Activated naive CD4-positive, alpha-beta T cell (primary cell): ENCODE measurements at places on chromosomes 7 and 10.

- DNase-seq, result no peak
These were observed 355.7 kb downstream of the DNAJB6 start for GRCh38 chr7:157692460-157693011.

GRCh38 chr7:62361-63116, 129.8 kb upstream of the FAM20C start:
- DNase-seq, result no peak

GRCh38 chr7:38413784-38414183, 140.3 kb upstream of the TARP start:
- DNase-seq, result no peak

GRCh38 chr7:12269100-12269895, 58.2 kb downstream of the TMEM106B start:
- DNase-seq, result no peak

DNA sequence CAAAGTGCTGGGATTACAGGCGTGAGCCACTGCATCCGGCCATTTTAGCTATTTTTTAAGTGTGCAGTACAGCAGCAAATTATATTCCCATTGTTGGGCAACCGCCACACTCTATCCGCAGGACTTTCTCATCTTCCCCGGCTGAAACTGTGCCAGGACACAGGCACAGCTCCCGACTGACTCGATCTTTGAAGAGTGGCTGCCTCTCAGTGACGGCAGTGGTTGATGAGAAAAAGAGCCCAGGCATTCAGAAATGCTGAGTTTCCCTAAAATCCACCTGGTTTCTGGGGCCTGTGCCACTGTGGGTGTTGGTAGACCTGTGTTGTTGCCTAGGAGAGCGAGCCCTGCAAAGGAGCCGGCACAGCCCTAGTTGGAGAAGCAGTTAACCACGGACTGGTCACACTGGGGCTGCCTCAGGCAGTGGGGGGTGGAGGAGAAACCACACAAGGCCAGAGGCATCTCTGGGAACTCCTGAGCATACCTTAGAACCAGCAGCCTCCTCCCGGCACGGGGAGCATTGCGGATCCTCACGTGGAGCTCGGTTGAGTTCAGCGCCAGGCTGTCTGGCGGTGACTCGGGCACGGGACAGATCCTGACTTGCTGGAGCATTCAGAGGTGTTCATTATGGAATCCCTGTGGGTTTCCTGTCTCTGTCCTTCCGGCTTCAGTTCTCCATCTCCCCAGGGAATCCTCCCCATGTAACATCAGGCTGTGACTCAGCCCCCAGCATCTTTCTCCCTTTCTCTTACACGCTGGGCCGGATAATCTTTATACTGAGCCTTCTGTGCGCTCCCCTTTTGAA, 16.2 kb downstream of the PFKFB3 start:
- no peak for DNase-seq

DNA sequence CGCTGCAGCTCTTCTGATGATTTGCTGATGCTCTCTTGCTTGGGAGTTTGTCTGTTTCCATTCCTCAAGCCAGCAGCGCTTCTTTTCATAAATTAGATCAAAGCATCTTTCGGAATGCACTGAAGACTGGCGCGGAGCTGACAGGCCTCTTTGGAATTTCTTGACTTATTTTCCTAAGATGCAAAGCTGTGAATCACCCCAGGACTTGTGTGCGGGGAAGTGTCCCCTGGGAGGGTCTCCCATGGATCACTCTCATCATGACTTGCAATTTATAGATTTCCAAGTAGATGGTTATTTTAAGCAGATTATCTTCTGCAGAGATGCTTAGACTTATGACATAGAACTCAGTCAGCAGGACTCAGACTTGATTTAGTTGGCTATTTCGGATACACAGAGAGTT, 467.2 kb downstream of the TCERG1L start:
- no peak for DNase-seq

DNA sequence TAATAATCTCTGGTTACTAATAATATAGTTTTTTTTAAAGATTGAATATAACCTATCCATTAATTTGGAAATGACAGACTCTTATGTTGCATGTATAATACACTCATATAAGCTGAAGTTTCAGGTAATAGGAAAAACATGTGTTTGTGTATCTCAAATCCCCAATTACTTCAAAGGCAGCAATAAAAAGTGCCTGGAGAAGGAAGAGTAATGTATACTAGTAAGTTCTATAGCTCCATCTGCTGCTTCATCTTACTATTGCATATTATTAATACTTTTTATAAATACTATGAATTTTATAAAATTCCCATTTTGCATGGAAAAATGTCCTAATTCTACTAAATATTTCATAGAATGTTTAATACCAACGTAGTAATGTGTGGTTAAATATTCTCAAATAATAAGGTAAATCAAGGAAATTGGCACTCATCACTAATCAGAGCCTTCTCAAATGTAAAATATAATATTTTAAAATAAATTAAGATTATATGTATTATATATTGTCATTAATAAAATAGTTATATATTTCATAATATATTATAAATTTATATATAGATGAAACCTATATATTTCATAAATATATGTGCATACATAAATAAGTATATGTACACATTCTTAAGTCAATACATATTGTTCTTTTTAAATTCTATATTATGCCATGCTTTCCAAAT, 311.9 kb downstream of the HGF start:
- DNase-seq, result no peak

DNA sequence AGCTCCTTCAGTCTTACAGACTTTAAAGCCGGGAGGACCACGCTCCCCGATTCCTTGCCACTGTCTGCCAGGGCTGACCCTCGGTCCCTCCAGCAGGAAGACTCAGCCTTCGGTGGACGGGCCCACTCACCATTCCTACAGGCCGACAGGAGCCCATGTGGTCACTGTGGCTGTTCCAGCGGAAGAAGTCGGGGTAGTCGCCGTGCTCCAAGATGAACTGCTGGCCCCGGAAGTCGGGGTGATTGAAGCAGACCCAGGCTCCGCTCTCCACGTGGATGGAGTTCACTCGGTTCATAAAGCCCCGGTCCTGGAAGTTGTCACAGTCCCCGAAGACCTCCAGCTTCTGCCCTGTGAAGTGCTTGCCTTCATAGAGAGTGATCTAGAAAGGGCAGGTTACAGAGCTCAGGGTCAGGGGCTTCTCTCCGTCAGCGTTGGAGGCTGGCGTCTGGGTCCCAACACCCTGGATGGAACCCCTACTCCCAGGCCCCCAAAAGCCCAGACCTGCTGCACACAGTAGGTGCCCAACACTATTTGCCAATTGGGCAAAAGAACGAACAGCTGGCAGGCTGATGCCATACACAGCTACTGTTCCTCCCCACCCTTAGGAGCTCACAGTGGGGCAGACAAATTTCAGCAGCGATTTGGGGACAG, 1.9 kb downstream of the CRYGN start:
- no peak for DNase-seq

DNA sequence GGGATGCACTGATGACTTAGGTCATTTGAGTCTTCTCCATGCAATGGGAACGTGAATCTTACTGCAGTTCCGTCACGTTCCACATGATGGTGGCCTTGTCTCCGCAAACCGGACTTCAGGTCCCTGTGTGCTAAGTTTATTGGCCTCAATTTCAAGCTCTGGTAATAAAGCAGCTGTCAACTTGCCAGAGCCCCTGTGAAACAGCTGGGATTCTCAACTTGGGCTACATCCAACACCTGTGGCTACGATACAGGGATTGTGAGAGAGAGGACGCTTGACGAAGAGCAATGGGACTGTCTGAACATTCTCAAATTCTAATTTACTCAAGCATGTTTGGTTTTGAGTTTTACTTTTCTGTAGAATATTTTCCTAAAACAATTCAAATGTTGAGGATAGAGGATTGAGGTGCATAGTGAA, 174.2 kb downstream of the PTN start:
- no peak for DNase-seq

- no peak for DNase-seq
These were observed 57.1 kb upstream of the KCTD7 start for GRCh38 chr7:66571568-66571967.

GRCh38 chr7:159105066-159105780, 39.4 kb downstream of the VIPR2 start:
- no peak for DNase-seq

DNA sequence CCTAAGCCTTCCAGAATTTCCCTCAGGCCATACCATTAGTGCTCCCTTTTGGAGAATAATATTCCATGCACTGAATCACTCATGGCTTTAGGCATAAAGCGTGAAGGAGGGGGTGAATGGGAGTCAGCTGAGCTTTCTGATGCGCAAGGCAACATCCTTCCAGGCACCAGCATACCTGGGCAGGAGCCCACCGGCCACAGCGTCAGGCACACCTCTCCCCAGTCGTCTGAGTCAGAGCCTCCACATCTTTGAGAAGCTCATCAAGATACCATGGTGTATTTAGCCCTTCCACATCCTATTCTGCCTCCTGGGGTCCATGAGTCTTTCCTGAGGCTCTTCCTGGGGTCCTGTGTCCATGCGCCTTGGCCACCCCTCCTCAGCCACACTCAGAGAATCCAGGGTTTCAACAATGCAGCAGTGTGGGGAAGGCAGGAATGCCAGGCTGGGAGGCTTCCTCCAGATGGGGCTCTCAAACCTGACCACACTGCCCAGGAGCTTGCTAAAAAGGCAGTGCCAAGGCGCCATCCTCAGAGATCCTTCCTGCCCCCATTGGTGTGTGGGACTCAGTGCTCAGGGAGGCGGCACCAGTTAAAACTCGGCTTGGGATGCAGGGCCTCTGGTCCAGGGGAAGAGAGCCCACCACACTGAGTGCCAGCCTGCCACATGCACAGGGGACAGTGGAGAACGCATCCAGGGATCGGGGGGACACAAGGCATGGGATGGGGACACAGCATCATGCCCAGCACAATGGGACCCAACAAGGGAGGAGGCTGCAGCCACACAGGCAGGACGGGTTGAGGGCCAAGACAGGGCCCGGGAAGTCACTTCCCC, 31.6 kb downstream of the RASGEF1A start:
- DNase-seq, result no peak

DNA sequence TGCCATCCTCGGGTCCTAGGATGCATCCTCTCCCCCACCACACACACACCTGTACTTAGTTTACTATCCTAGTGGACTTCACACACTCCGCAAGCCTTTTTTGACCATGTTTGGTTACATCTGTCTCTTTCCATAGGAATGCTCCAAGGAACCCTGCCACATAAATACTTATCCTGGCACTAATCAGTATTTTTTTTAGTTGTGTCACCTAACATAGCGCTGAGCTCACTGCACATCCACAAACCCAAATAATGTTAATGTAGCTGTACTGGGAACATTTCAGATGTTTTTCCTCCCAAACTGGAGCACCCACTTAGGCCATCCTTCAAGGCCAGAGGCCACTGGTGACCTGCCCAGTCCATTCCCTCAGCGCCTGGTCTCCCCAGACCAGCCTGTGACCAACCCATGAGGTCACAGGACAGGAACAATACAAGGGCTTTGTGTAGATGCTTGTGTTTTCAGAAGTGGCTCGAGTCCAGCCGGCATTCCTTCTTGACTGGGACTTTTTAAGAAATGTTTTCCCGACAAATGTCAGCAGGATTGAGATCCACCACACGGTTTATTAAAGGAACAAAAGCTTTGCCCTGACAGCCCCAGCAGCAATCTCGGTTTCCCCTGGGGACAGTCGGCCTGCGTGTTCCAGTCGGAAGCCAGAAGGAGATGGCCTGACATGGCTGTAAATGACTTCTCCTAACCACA, 181.4 kb downstream of the JCAD start:
- DNase-seq, result no peak

GRCh38 chr10:30763918-30764317, 134.4 kb upstream of the LYZL2 start:
- DNase-seq, result no peak

GRCh38 chr10:133087045-133087678, 562 bp upstream of the ADGRA1 start:
- DNase-seq, result no peak

GRCh38 chr10:77823811-77824542, 102.6 kb downstream of the DLG5 start:
- no peak for DNase-seq

GRCh38 chr10:90985321-90985933, 64.5 kb upstream of the ANKRD1 start:
- no peak for DNase-seq

DNA sequence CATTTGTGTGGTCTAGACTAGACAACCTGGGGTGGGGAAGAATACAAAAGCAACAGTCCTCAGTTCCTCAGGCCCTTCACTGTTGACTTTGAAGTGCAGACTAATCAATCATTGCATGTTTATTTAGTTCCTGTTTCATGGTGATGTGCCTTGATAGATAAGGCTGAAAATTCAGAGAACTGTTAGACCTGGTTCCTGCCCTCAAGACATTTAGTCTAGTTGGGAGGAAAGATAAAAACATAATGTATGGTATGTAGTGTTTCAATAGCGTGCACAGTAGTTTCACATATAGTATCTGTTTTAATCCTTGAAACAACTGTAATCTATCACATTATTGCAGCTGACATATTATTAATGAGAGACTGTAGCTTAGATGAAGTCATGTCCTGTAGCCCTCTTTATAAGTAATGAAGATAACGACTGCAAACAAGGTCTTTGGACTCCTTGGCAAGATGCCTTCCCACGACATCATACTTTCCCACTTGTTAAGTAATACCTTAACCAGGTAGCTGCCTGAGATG, 124.0 kb downstream of the CELF2 start:
- no peak for DNase-seq

- DNase-seq, result no peak
These were observed 48.1 kb downstream of the CCNY start for GRCh38 chr10:35384265-35384868.

DNA sequence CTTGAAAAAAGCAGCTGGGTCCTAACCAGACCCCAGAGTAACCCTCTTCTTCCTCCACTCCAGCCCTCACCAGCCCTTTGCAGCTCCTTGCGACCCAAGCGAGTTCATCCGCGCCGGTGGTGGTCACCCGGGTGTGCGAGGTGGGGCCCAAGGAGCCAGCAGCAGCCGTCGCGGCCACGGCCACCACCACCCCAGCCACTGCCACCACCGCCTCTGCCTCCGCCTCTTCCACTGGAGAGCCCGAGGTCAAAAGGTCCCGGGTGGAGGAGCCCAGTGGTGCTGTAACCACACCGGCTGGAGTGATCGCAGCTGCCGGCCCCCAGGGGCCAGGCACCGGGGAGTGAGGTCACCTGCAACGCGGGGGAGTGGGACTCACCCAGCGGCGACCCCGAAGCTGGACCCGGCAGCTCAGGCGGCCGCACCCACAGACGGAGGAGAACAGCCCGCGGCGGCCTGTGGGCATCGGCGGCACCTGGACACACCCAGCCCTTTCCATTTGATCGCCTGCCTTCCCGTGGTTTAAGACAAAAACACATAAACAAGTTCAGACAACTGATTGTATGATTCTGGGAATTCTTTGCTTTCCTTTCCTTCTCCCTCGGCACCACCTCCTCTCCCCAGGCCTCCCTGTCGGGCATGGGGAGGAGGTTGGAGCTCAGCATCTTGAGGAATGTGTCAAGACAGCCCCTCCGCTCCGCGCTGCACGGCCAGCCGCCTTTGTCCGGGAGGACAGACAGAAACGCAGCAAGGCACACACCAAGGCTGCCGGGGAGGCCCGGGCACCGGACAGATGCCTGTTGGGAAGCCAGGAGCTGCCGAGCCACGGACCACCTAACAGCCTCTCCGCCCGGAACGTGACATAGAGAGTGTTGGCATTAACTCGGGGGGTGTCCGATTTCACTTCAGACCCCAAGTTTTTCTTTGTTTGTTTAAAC, 13.0 kb upstream of the AP5Z1 start:
- no peak for DNase-seq
